ENCODE measurements at places on chromosomes 11 and 22. TPM values are rescaled to one million over a fixed set of nuclear protein-coding genes. Genes with fewer than 3 reads are reported as not detected.

GRCh38 chr11:22792497-22792896 is 37.1 kb downstream of the SVIP start:
- peak; percentile 90 for DNase-seq

- peak; percentile 46 for DNase-seq
These were observed 770 bp upstream of the TSG101 start for GRCh38 chr11:18527512-18527911.

Gene ZFTA
- total RNA-seq: 25.4 TPM

DNA sequence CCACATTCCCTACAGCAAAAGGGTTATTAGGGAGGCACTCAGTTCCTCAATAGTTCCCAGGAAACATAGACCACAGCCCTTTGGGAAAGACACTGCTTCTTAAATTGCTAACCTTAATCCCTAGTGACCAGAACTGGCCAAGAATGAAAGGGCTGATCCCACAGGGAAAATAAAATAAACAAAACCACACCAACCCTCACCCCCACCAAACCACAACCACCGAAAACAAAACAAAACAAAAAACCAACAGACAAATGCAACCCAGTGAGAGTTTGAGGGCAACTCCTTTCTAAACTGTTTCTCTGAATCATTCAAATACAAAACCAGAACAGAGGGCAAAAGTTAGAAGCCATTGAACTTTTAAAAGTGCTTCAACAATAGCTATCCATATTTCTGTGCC is 57.2 kb downstream of the NAV2 start:
- no peak for DNase-seq

DNA sequence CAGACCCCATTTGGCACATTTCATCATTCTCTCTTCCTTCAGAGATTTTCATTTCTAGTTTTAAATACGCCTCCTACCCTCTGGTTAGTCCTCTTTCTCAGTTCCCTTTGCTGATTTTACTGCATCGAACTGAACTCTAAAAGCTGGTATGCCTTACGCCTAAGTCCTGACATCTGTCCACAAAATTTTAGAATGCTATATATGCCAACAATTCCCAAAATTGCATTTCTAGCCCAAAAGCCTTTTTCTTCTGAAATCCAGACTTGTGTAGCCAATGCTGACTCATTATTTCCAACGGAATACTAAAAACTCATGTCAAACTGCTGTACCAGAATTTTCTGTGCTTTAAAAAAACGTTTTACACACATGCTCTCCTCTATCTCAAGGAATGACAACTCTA is 1124.4 kb upstream of the TENM4 start:
- DNase-seq: no peak

DNA sequence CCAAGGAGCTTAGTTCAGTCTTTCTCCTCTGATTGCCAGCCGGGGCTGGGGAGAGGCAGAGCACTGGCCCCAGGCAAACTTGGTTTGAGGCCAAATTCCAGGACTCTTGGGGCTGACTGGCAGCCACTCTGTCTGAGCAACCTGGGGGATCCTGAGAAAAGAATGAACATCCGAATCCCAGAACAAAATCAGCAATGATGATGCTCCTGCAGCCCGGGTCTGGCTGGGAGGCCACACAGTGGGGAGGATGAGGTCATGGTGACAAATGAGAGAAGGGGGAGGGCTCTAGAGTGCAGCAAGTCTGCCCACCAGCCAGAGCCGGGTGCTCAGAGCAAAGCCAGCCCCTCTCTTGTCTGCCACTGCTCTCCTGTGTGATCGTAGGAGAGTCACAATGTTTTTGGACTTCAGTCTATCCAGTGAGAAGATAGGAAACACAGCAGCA is 71.8 kb upstream of the PAX6 start:
- DNase-seq: no peak

DNA sequence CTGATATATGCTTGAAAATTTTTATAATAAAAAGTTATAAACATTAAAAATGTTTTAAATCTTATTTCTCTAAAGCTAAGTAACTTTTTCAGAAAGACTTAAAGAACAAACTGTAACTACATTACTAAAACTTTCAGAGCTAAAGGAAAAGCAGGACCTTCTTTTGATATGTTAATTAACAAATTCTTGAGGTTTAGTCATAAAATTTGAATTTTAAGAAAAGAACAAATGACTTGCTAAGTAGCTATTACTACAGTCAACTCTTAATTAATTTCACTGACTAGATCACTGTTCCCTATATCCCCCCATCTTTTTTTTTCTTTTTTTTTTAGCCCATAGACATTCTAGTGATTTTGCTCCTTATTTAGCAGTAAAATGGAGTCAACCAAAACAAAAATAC is 344.4 kb downstream of the LRRC4C start:
- no peak for DNase-seq

Gene UBE2L6
- total RNA-seq: 37.4 TPM
